ENCODE measurements at places on chromosomes 12 and 14. TPM values are rescaled to one million over a fixed set of nuclear protein-coding genes. Genes with fewer than 3 reads are reported as not detected.

The TAS2R9 gene
- not detected for total RNA-seq

The RFLNA gene
- total RNA-seq = 63.9 TPM

The KRT78 gene
- total RNA-seq = not detected

GRCh38 chr14:105034315-105035039 is 13.6 kb upstream of the CDCA4 start:
- no peak for DNase-seq

DNA sequence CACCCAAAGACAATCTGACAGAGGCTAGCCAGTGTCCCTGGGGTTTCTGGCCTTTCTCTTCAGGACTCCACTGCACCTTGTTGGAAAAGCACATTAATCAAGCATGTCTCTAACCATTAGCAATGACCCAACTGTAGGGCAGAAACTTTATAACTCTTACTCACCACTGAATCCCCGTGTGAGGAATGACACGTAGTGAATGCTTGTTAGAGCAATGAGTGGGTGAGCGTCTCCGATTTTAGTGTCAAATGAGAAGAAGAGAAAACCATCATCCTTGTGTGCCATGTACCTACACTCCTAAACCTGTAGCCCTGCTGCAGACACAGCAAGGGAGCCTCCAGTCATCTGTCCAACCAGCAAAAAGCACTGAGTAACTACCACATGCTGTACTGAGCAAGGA is 56.5 kb upstream of the GPR68 start:
- DNase-seq = no peak

GRCh38 chr12:17197971-17198370 is 592.0 kb upstream of the LMO3 start:
- DNase-seq = no peak

GRCh38 chr14:63401646-63402045 is 82.9 kb upstream of the GPHB5 start:
- DNase-seq = no peak
